ENCODE measurements at places on chromosomes 1 and 21. TPM values are rescaled to one million over a fixed set of nuclear protein-coding genes. Genes with fewer than 3 reads are reported as not detected.

NPR1 gene
- 1.0 TPM for total RNA-seq

TEX38 gene
- total RNA-seq = not detected

SELP gene
- total RNA-seq = 0.13 TPM

CDCA8 gene
- 3.7 TPM for total RNA-seq

PHC2 gene
- total RNA-seq = 89.9 TPM

TCHHL1 gene
- total RNA-seq = not detected

MR1 gene
- total RNA-seq = 25.9 TPM

FUCA1 gene
- total RNA-seq = 30.2 TPM

AMY1C gene
- total RNA-seq = not detected

MAP10 gene
- 0.85 TPM for total RNA-seq

TMPRSS15 gene
- not detected for total RNA-seq
